Epithelial cell of proximal tubule (primary cell): ENCODE measurements at places on chromosomes 4 and X.

DNA sequence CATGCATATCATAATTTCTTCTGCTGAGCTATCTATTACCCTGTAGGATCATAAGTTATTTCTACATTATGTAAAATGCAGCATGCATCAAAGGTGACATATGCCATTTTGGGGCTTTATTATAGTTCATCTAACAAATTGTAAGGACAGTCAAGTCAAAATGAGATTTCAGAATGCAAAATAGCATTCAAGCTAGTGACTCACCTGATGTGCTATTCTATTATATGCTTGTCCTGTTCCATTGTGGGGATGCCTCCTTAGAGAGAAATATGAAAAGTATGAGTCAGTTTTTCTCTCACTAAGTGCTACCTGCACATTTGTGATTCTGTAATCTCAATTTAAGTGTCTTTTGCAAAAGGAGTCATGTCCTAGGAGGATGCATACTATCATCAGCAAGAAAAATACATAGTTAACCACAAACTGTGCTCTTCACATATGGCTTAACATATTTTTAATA lies 647.0 kb upstream of the PCDH10 start:
- no peak for DNase-seq

DNA sequence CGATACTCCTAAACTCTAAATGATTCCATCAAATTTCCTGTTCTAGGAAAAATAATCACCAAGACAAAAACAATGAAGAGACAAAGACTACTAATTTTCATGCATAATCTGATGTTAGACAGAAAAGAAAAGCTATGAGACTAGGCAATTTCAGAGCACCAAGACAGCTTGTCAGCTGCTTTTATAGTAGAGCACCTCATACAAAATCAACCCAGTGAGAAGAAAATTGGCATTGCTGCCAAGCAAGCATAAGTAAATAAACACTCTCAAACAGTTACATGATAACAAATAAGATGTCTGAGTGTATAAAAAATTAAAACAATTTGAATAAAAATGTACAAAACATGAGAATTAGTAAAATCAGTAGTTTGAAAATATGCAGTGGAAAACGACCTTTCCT lies 1544.6 kb downstream of the C4orf33 start:
- DNase-seq = no peak

GRCh38 chr4:121041307-121042090 lies 30.8 kb downstream of the NDNF start:
- DNase-seq = no peak

DNA sequence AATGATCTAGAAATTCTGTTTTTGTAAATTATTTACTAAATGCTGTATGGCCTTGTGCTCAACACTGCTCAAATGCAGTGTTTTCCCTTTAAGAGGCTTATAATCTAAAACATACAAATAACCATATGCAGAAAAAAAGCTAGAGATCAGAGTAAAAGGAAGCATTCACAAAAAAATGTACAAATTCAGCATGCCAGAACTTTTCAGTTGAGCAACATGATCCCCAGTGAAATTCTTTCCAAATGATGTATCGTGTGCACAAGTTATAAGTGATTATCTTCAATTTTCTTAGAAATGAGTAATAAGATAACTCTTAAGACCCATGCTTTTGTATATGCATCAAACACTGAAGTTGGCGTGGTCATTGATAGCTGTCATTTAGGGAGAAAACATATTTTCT lies 5.0 kb downstream of the GPC3 start:
- DNase-seq = no peak

DNA sequence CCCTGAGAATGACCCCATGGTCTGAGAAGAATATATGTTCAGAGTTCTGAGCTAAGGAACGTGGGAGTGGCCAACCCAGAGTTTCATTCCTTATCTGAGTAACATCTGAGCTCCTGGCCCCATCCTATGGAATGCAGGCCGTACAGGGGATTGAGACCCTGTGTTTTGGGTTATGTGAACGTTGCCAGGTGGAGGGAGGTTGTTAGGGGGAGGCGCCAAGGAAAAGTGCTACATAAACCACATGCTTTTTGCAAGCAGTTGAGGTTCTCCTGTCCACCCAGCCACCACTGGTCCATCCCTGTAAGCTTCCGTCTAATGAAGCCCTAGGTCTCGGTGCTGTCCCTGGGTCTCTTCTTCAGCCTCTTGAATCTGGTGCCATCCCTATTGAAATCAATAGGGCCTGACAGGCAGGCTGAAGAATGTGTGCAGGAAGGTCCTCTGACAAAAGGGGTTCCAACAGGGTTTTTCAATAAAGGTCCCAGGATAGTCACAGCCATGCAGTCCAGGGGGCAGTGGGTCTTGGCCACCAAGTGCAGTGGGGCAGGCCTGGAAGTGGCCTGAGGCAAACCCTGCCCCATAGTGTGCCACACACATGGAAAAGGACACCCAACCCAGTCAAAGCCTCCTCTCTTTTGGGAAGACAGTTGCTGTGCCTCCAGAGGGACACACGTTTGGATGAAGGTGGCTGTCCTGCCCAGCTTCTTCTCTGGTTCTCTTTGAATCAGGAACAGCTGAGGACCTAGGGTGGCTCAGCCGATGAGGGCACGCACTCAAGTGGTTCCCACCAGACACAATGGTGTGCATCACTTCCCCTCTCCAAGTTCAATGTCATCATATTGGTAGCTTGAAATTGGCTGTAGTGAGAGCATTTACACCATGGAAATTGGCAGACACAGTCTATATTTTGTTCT lies 53.5 kb downstream of the HTRA3 start:
- DNase-seq = no peak

DNA sequence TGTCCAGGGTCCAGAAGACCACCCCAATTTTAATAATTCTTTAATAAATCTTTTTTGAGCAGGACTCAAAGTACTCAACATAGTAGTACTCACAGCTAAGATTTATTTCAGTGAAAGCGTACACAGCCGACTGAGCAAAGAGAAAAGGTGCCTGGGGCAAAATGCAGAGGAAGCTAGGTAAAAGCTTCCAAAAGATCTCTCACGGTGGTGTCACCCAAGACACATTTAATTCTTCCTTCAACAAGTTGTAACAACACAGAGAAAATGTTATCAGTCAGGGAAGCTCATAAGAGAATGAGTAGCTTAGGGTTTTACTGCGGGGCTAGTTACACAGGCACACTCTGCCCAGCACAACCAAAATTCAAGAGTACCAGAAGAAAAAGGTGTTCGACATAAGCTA lies 201.1 kb downstream of the OPHN1 start:
- DNase-seq = no peak

GRCh38 chr4:80568891-80569290 lies 233.4 kb downstream of the CFAP299 start:
- DNase-seq = no peak

DNA sequence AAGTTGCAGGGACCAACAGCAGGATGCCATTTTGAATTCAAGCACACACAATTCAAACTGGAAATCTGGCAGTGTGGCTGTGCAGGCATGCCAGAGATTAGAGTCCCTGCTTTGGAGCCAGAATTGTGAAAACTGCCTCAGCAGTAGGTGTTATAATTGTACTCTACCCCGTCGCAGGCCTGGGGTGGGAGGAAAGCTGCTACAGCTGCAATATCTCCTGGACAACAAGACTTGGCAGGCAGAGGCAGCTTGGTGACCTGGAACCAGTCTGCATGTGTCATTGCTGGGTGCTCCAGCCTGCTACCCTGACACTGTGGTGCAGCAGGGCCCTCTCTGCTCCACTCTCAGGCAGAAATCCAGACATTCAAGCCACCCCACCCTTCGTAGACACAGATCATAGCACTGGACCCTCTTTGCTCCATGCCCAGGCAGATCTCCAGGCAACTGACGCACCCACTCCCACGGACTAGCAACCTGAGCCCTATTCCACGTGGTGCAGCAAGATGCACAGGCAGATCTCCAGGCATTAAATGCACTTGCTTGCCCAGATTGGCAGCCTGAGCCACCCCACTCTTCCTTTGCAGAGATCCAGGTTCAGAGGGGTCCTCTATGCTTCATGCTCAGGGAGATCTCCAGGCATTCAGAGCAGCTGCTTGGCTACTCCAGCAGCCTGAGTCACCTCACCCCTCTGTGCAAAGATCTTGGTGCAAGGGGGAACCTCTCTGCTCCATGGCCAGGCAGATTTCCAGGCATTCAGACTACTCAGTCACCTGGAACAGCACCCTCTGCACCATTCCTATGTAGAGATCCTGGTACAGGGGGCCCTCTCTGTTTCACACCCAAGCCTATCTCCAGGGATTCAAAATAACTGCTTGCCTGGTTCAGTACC lies 140.5 kb downstream of the LRBA start:
- DNase-seq = peak; percentile 78

- no peak for DNase-seq
Observed at GRCh38 chr4:99219072-99219471, at the start of gene ADH6. Gene ADH6, minus strand, starts transcription at chr4:99219246. Its CDS starts 94 bp downstream, at chr4:99219152.

DNA sequence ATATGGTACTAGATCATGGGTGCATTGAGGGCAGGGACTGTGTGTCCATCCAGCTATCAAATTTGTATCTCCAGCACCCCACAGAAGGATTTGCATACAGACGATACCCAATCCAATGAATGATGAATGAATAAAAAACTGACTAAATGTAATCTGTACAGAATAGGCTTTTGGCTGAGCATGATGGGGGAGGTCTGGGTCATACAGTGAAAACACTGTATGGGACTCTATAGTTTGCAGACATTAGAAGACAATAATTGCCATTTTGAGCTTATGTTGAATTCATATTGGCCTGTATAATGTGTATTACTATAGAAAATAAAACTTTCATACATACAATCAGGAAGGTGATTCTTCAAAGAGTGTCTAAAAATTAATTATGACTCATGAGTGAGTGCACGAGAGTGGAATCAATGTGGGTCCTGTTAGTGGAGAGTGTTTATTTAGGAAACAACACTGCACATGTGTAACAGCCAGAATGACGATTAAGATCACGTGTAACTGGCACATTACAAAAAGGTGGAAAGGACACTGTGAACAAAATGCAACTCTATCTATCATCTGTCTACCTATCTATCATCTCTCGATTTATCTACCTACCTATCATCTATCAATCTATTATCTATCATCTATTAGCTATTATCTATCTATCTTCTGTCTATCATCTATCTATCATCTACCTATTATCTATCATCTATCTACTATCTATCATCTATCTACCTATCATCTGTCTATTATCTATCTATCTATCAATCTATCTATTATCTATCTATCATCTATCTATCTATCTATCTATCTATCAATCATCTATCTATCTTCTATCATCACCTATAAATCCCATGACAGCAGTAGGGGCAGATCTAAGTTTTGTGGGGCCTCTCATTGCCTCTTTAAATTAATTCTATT lies 201.3 kb downstream of the PTTG2 start:
- peak; percentile 59 for DNase-seq

- no peak for DNase-seq
Observed at GRCh38 chr4:126838941-126839679, 793.6 kb upstream of the INTU start.

DNA sequence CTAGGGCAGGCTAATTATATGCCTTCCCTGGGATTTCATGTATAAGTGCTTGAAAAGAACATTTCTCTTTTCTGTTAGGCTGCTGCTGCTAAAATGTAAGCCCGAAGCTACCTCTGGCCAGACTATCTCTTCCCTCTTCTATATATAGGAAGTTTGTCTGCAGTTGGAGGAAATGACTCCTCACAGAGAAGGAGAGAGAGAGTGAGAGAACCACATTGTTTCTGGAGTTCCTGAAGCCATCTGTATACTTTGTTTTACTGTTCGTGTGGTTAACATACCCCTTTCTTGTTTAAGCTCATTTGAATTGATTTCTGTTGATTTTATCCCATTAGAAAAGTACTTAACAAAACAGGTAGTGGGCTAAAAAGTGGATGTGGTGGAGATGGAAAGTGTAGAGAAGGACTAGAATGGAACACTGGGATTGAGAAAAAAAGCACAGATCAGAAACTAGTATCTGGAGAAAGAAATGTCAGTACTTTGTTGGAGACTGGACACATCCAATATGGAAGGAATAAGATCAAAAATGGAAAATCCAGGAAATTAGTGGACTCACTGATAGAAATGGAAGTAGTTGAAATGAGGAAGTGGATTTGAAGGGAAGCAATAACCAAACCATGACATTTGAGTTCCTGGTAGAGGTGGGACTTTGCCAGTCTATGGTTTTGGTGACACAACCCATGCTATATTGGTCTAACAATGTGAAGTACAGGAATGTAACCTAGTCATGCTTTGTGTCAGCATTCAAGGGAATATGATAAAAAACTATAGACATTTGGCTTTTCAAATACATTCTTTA lies 112.6 kb downstream of the TMA16 start:
- DNase-seq = no peak

GRCh38 chr4:17094876-17095210 lies 196.4 kb upstream of the LDB2 start:
- no peak for DNase-seq

GRCh38 chrX:85244450-85245211 lies 840 bp downstream of the ZNF711 start:
- DNase-seq = no peak

DNA sequence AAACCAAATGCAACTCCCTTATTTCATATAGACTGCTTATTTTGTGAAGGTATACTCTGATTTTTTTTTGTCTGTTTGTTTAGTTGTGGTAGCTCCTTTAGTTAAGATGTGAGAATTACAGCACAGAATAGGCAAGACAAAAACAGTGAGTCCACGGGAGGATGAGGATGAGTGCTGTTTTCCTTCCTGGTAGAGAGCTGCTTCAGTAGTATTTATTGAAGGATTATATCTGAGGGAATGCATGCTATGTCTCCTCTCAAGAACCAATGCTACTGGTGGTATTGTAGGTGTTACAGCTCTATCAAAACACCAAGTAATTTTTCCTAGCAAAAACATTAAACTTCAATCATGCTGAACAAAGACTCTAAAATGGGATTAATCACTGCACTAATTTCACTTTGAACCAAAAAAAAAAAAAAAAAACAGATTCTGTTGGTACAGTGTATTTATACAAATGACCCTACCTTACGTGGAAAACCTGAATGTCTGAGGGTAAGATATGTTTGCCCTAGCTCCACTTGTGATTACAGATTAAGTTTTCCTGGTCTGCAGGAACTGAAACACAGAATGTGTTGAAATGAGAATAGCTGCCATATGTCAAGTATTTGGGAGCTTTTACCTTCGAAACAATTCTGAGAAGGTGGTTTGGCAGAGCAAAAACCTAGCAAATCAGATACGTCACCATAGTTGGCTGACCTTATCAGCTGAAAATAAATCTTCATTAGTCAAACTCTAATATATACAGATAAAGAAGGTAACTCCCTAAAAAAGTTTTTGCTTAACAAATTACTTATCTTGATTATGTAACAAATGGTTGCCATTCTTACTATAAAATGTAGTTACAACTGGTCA lies 40.3 kb downstream of the PPP3CA start:
- DNase-seq = no peak

- no peak for DNase-seq
Observed at GRCh38 chr4:81505726-81506125, 34.0 kb upstream of the RASGEF1B start.

DNA sequence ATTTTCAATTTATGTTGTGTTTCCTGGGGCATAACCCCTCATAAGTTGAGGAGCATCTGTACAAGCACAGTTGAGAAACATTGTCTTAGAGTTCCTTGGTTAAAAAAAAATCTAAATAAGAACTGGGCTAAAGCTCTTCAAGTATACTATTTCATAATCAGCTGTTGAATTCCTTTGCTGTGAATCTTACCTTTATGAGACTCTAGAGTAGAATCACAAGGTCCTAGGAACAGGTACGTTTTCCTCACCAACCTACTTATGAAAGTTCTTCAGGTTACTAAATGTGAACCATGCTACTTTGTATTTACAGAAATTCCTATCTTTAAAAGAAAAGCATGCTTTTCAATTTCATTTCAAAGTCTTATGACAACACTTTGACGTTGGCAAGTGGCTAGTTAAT lies 20.9 kb upstream of the SOD3 start:
- peak; percentile 43 for DNase-seq
